ENCODE measurements at places on chromosomes 5 and 9.

GRCh38 chr9:114820776-114821501 lies 15.1 kb upstream of the TNFSF15 start:
- DNase-seq, result no peak

DNA sequence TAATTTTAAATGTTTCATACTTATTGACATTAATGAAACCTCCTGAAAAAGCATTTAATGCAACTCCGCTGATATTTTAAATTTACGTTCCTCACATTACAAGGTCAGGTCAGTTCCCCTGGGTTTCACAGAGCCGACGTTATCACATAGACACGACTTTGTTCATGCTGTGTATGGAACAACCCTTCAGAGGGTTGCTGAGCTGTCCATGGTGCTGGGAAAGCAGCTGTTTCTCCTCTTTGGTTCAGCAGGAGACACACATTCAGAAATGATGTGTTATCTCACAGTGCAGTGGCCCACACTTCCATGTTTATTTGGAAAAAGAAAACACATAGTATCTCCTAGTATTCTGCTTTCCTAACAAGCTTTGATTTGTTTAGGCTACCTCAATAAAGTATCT lies 53.5 kb downstream of the PPP2R2B start:
- DNase-seq, result no peak

DNA sequence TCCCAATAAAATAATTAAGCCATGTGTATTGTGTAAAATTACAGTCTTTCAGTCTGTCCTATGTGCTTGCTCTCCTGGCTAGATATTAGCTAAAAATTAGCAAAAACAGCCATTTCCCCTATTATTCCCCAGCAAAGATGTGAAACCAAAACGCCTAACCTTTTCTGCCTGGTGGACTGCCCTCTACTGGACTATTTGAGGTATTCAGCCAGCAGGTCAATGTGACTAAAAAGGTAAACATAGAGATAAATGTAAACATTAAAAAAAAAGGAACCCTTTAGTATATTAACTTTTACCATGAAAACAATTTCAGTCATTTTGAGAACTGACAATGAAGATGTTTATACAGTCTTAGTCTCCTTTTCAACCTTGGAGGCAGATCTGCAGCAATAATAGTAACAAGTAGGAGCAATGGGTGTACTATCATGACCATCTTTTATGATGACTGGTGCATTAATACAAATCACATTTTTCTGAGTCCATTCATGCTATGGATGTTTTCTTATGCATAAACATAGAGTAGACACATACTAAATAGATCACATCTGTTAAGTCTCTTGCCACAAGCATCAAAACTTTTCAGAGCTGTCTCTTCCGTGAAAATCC lies 10.1 kb downstream of the ATG12 start:
- no peak for DNase-seq

DNA sequence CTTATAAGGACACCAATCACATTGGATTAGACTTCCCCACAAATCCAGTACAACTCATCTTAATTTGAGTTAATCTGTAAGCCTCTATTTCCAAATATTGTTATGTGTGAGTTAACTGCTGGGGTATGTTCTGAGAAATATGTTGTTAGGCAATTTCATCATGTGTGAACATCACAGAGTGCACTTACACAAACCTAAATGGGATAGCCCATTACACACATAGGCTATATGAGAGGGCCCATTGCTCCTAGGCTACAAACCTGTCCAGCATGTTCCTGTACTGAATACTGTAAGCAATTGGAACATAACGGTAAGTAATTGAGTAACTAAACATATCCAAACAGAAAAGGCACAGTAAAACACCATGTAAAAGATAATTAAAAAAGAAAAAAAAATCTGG lies 19.1 kb upstream of the ARSI start:
- DNase-seq, result no peak

DNA sequence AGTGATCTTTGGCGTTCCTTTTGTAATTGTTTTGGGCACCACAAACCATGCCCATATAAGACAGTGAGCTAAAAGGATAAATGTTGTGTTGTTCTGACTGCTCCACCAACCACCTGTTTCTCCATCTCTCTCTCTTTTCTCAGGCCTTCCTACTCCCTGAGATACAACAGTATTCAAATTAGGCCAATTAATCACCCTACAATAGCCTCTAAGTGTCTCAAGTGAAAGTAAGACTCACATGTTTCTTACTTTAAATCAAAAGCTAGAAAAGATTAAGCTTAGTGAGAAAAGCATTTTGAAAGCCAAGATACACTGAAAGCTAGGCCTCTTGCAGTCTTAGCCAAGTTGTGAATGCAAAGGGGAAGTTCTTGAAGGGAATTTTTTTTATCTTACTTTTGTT lies 268.8 kb upstream of the NREP start:
- DNase-seq, result no peak

DNA sequence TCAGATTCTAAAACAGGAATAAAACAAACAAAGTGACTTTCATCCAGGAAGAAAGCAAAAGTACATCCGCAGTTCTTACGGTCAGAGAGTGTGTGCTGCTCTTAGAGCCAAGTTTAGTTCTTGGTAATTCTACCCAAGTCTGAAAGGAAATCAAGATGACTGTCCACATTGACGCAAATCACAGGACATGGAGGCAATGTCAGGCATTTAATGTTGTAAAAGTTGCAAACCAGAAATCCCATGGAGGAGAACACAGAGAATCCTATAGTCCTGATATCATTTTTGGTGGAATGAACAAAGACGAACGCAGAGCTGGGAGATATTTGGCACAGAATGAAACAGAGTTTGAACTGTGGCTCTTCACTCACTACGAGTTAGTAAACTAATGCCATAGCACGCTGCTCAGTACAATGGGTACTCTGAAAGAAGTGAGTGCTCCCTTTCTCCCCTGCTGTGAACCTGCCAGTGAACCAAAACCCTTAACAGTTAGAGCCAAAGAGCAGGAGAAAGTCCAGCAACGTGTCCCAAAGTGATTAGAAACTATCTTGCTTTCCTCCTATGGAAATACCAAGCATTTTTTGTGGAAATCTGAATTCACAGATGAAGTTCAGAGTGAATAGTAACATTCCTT lies 74.3 kb downstream of the MUSK start:
- no peak for DNase-seq

- no peak for DNase-seq
Observed at GRCh38 chr9:18761742-18762300, 271.2 kb downstream of the SAXO1 start.

GRCh38 chr5:160269017-160269416 lies 39.7 kb downstream of the FABP6 start:
- DNase-seq, result no peak

DNA sequence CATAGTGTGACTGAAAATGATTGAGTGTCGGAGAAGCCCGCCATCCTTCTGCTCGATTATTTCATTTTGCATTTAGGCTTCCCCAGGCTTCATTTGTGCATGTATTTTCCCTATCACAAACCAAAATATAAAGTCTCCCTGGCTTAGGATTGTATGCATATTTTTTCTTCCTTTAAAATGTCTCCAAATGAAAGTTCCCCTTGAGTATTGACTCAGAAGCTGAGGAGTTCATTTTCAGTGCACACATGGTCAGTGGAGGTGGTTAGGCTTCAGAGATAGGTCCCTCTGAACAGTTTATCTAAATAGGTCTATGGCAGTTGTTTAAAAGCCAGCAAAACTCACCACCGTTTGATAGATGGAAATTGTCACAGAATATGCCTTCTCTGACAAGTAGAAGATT lies 97.2 kb downstream of the TLE4 start:
- no peak for DNase-seq

GRCh38 chr9:137167277-137167746 lies 2.5 kb downstream of the LRRC26 start:
- no peak for DNase-seq

DNA sequence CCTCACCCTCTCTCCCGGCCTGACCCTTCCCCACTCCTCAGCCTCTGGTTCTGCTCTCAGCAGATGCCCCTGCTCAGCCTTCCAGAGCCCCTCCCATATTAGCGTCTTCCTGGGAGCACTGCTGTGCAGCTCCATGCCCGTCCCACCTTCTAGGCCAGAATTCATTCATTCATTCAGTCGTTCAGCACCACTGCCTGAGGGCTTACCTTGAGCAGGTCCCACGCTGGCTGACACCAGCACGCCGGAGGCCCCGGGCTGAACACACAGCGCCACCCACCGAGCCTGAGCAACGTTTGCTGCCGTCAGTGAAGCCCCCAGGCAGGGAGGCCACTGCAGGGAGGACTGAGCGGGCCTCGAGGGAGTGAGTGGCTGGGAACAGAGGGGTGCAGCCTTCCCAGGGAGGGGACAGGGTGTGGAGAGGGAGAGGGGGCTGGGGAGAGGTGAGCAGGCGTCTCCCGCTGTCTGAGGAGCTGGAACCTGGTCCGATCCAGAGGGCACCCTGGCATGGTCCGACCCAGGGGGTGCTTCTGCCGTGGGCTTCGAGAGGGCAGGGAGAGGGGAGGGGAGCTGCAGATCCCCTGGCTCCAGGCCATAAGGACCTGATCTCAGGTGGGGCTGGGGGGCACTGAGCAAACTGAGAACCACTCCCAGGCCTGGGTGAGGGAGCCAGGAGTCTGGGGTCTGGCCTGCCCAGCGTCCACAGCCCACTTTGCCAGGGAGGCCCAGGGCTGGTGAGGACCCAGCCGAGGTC lies 98.8 kb upstream of the RAPGEF1 start:
- DNase-seq, result no peak

- no peak for DNase-seq
Observed at GRCh38 chr5:98206566-98206965, 566.9 kb upstream of the RGMB start.

DNA sequence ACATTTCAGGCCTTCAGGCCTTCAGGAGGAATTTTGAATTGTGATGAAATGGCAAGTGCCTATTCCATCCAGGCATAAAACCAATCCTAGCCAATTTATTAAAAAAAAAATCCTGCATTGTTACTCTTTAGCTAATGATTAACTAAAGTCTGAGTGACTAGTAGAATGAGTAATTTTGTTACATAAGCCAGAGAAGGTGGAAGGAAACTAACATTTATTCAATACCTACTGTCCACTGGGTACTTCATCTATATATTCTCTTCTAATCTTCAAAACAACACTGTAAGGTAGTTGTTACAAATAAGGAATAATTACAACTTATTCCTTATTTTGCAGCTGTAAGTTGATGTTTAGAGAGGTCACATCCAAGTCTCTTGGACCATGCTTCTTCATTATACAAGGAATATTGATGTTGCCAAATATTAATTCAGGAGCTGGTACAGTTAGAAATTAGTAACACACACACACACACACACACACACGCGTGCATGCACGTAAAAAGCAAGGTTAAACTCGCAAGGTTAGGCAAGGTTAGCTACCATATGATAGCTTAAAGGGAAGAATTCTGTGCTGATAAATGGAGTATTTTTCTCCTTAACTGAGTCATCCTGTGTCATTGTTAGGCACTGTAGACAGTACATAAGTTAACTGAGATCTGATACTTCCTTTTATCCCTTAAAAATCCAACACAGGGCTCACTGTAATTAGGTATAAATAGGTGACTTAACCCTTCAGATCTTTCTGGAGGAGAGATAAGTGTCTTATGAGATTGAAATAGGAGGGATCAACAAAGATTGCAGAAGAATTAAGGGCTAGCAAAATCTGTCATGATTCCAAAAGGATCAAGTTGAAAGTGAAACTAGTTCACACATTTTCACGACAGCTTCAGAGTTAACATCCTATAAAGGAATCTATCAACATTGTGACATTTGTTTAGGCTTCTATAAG lies 596.9 kb downstream of the PDE4D start:
- DNase-seq, result no peak

- DNase-seq, result no peak
Observed at GRCh38 chr5:90071066-90071465, 338.5 kb downstream of the CETN3 start.

DNA sequence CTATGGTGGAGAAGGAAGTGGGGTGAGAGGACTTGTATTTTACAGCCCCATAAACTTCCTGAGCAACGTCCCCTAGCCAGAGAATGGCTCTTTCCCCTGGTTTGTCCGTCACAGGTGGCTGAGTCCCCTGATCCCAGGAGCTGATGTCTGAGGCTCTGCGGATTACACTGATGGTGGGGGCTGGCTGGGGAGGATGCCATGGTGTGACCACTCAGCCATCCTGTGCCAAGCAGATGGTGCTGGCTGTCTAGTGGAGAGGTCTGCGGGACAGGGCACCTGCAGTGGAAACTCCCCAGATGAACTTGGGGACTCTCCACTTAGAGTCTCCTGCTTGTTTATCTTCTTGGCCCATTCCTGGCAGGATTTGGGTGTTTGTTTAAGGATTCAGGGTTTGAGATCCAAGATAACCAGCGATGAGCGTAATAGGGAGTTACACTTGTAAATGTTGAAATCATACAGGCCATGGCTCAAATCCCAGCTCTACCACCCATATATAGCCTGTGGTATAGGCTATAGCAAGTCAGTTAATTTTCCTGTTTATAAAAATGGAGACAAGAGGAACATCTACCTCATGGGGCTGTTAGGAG lies 4.7 kb upstream of the PTGS1 start:
- no peak for DNase-seq

DNA sequence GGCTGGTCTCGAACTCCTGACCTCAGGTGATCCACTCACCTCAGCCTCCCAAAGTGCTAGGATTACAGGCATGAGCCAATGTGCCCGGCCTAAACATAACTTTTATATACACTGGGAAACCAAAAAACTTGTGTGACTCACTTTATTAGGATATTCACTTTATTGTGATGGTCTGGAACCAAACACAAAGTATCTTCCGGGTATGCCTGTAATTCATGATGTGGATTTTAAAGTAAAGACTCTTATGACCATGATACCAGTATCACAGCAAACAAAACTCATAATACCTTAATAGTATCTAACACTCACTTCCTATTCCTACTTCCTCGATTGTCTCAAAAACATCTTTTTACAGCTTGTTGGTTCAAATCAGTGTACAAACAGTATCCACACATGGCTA lies 12.7 kb upstream of the GFPT2 start:
- no peak for DNase-seq

GRCh38 chr9:98962861-98963260 lies 19.2 kb downstream of the COL15A1 start:
- DNase-seq, result no peak

DNA sequence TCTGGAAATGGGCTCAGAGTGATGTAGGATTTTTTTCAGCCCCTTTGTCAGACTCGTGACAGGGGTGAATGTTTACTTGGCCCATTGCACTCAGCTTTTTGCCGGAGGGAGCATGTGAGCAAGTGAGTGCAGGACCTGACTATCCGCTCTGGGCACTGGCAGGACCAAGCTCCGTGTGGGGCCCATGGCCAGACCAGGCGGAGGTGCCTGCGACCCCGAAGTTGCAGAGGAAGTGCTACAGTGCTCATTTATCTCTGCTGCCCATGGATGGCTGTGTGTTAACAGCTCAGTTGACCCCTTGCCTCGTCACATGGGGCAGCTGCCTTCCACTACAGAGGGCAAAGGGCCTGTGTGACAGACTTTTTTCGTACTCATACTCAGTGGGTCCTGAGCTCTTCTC lies 744.3 kb downstream of the IRX1 start:
- no peak for DNase-seq

- DNase-seq, result no peak
Observed at GRCh38 chr9:124939944-124940343, 939 bp downstream of the GOLGA1 start.

DNA sequence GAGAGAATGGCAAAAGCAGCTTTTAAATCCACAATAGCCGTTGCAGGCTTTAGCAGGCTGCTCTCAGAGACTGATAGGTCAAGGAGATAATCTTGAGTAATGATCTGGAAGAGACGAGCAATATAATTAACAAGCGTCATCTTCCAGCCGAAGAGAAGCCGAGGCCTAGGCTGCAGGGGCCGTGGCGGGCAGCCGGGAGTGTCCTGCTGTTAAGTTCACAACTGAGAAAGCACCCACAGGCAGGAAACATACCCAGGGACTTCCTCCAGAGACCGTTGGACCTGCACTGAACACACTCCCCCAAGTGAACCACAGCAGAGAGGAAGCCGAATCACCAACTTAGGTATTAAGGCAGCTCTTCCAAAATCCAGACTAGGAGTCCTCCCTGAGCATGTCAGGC lies 182.3 kb downstream of the IRX2 start:
- DNase-seq, result no peak
